ENCODE measurements at places on chromosomes 2 and 18.

GRCh38 chr2:177021706-177022343, 190.8 kb upstream of the HNRNPA3 start:
- DNase-seq, result no peak

DNA sequence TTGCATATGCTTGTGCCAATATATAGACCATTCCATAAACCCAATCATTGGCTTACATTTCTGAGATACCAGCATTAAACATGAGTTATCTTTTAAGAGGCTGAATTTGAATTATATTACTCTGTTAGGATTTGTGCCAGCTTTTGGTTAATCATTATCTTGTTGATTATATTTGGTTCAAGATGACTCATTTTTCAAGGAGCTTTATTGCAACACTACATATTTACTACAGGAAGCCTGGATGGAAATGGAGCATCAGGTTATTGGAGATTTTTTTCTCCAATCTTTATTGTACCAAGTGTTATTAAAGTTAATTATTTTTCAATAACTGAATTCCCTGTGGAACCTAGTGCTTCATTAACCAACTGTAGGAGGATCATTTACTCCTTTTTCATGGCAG, 26.4 kb downstream of the EML4 start:
- no peak for DNase-seq

DNA sequence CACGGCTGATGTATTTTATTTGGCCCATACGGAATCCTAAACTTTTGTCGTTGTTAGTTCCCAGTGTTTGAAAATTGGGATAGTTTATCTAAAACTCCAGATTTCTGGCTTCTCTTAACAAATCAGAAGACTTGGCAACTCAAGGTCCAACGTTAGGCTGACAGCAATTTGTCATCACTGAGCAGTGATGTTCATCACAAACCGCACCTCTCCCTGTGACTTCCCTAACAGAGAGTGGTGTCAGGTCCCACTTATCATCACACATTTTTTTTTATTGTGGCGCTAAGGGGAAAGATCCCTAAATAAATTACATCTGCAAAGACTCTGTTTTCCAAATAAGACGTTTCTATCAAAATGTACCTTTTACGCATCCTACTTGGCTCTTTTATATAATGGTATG, 55.7 kb downstream of the RASGRP3 start:
- DNase-seq, result no peak

- no peak for DNase-seq
Observed at GRCh38 chr18:57772387-57772799, 30.7 kb downstream of the ATP8B1 start.

GRCh38 chr2:11743366-11743765, 3.1 kb upstream of the LPIN1 start:
- no peak for DNase-seq

GRCh38 chr2:37326866-37327634, 2.4 kb upstream of the PRKD3 start:
- no peak for DNase-seq

- no peak for DNase-seq
Observed at GRCh38 chr2:12554224-12555011, 162.3 kb upstream of the TRIB2 start.

DNA sequence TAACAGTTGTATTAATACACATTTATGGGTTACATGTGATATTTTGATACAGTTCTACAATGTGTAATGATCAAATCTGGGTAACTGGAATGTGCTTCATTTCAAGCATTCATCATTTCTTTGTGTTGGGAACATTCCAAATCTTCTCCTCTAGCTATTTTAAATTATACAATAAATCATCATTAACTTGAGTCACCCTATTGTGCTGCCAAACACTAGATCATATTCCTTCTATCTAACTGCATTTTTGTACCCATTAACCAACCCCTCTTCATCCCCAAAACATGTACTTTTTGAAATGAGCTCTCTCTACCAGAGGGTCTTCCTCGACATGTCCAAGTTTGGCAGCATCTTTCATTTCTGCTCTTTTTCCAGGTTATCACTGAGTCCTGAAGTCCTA, 81.1 kb upstream of the TTC39C start:
- no peak for DNase-seq

DNA sequence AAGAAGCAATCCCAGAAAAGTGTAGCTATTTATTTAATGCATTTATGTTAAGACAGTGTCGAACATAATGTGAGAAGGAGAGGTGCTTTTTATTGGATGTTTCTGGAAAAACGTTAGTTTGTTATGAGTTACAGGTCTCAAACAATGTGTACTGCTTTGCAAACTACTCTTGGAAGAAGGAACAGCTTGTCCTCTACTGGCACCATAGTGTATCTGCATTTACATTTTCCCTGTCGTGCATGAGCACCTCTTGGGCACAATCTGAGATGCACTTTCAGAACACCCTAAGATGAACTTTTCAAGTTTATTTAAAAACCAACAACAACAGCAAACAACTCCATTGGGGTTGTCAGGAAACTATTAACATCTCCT, 22.8 kb downstream of the CCNYL1 start:
- peak; percentile 8 for DNase-seq

GRCh38 chr2:173386021-173386737, 31.5 kb downstream of the CDCA7 start:
- DNase-seq, result no peak

DNA sequence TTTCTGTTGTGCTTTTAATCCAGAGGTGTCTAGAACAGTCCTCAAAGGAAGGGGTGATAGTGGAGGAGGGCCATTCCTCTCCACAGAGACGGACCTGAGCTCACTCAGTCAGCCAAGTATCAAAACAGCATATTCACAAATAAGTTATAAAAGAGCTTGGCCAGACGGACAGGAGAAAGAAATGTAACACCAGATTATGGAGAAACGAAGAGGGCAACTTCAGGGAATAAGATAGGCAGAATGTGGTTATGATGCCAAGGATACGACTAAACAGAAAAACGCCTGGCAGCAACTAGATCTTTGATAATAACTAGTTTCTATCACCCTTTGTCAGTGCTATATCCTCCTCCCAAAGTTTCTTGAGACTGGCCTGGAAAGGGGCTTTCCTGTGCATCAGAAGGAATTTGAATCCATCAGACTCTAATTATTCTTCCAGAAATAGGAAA, 42.5 kb downstream of the MAP4K3 start:
- DNase-seq, result no peak

DNA sequence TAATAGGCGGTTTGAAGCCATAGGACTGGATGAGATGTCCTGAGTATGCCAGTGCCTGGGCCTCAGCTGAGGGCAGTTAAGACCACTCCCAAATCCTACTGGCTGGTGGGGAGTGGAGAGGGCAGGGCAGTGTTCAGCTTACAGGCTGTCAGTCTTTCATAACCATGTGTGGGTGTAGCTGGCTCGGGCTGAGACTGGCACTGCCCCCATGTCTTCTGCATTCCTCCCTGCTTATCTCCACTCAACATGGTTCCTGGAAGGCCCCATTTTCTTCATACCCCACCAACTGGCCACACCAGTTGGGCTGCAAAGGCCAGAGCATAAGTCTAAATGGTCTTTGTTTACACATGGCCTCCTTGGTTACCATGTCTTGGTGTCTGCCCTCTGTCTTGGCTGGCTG, 17.2 kb upstream of the IL37 start:
- DNase-seq, result no peak

DNA sequence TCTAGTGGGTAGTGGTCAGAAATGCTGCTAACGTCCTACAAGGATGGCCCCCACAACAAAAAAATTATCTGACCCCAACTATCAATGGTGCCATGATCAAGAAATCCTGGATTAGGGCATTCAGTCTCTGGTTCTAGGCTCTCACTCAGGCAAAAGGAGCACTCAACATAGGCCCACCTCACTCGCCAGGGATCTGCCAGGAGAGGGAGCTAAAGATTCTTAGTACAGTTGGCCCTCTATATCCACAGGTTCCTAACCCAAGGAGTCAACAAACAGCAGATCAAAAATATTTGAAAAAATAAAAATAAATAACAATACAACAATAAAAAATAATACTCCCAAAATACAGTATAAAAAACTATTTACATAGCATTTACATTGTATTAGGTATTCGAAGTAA, 10.0 kb downstream of the SLC4A5 start:
- DNase-seq, result no peak

GRCh38 chr2:105954891-105955290, 210.2 kb downstream of the NCK2 start:
- DNase-seq, result no peak

DNA sequence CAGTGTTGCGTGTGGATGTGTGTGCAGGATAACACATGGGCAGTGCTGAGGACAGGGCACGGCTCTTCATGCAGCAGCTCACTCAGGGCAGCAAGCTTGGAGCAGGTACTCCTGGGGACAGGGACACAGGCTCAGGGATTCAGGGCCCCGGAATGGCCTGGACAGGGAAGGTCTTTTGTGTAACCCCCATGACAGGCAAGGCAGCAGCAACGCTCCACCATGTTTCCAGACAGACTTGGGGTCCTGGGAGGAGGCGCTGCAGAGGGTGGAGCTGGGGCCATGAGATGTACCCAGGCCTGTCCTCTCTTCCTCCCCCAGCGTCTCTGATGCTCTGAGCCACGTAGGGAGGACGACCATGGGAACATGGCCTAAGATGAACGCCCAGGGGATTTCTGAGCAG, 58.3 kb downstream of the ADNP2 start:
- no peak for DNase-seq

DNA sequence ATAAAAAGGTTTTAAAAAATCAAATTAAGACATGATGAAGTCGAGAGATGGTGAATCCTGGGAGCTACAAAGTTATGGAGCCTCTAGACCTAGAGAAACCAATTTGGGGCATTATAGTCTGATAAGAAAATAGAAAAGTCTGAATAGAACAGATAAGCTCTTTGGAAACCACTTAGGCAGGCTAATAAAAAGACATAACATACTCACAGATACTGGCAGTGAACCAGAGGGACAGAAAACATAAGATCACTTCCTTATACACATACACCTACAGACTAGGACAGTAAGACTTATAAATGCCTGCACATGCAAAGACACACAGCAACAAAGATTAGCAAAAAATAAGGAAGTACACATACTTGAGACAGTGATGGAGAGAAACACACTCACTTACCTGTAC, 20.0 kb downstream of the SMC6 start:
- no peak for DNase-seq

DNA sequence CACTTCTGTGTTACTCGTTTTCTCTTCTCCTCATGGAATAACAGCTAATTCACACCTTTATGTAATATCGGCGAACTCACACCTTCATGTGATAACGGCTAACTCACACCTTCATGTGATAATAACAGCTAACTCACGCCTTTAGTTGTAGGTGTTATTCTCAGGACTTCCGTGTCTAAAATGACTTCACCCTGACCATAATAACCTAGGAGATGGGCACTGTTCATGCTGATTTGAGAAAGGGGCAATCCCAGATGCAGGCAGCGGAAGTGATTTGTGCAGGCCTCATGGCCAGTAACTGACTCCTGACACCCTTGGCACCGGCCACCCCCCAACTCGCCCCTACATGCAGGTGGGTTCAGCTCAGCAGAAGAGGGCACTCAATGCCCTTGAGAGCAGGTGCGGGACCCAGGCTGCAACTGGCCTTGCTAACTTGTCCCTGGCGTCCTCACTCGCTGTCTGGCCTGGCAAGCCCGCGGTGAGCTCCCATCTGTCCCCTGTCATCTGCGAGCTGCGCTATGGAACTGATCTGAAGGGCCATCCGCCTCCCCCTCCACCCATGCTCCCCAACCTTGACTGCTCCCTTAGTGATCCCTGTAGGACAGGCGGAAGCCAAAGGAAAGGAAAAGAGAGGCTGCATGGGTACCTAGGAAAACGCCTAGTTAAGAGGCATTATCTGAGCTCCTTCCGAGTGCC, 42.6 kb upstream of the MTCL1 start:
- no peak for DNase-seq

GRCh38 chr2:27591745-27592144, 8.9 kb downstream of the ZNF512 start:
- DNase-seq, result no peak

DNA sequence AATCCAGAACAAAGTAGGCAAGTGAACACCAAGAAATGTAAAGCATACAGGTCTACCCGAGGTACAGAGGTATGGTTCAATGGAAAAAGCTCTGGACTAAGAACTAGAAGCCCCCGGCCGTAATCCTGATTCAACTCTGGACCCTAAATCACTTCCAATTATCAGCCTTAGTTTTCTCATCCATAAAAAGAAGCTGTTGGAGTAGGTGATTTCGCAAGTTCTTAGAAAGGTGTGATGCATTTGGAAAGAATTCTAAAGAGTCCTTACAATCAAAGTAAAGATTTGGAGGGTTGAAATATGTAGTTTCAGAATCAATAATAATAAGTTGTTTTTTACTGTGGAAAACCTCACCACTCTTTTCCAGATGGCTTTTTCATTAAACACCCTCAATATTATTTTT, 622.1 kb upstream of the ID2 start:
- no peak for DNase-seq

DNA sequence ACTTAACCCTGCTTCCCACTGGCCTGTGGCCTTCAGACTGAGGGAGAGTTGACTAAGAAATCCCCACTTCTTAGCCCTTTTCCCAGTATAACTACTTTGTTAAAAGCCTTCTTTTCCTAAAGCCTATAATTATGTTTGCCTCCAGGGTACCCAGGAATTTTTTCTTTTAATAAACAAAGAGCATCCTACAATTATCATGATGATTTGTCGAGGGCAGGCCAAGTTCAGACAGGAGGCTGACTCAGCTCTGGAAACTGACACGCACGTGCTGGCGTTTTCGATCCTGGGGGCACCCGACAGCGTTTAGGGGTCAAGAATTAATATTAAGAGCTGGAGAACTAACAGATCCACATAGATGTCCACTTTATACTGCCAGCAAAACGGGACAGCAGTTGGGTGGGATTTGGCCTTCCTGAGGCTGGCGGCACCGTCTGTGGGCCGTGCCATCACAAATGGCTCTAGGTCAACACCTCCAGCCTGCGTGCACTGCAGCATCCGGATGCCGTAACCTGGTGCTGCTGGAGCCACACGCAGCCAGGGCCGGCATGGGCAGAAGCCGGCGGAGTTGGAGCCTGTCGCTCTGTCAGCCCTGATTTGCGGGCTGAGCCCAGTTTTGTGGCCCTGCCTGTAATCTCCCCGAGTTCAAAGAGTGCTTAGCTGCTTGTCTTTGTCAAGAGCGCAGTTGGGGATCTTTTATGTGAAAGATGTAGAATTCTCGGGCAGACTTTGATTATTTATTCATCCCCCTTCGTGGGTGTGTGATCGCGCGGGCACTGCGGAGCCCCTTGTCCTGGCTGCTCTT, 191.0 kb downstream of the GLI2 start:
- DNase-seq, result no peak

Data from hindlimb muscle (tissue), 1 donor.